ENCODE measurements at places on chromosomes 6 and 20. TPM values are rescaled to one million over a fixed set of nuclear protein-coding genes. Genes with fewer than 3 reads are reported as not detected.

DNA sequence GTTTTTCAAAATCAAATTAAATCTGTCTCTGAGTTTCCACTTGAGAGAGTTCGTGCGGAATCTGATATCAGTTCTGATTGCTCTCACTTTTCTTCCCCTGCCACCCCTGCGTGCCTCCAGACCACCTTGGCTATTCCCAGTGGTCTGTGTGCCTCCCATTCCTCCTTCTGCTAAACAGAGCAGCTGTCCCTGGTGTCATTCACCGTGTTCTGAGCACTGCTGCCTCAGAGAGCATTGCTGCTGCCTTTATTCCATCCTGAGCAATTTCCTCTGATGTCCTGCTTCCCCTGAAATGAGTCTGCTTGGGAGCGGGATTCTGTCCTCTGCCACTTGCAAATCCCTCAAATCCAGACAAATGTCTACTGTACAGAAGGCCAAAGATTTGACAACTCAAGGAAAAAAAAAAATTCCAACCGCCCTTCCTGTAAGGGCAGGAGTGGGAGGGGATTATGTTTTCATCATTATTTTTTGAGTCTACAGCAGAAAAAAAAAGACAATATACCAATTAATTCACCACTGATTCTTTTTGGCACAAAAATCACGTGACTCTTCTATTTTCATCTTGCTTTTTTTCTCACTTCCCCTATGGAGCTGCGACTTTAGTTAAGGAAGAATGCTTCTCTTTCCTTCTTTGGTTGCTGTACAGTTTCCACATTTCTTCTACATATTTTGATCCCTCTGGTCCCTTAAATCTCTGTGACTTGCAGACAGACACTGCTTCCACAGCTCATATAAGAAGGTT lies 833.0 kb downstream of the EPHA7 start:
- DNase-seq: no peak

GRCh38 chr20:56454754-56455153 lies 13.7 kb upstream of the RTF2 start:
- no peak for DNase-seq

The IL20RA gene
- total RNA-seq: 1.1 TPM

The ASXL1 gene
- total RNA-seq: 48.4 TPM

DNA sequence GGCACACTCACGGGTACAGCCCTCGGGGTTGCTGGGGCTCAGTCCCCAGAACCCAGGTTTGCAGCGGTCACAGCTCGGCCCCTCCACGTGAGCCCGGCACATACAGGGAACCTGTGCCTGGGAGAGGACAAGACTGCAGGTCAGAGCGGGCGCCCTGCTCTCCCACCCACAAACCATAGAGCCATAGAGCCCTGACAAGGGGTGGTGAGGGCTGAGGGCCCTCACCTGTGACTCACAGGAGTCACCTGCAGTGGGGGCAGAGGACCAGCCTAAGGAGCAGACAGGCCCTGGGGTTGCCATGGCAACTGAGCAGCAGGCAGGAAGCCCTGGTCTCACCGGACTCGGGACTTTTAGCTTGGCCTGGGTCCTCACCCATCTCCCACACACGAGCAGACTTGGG lies 30.8 kb downstream of the LAMA5 start:
- no peak for DNase-seq

- no peak for DNase-seq
Measured at GRCh38 chr6:106120006-106120405, 33.9 kb downstream of the PRDM1 start.

The TUBB1 gene
- total RNA-seq: not detected

- no peak for DNase-seq
Measured at GRCh38 chr6:3205913-3206312, 21.5 kb downstream of the TUBB2B start.

DNA sequence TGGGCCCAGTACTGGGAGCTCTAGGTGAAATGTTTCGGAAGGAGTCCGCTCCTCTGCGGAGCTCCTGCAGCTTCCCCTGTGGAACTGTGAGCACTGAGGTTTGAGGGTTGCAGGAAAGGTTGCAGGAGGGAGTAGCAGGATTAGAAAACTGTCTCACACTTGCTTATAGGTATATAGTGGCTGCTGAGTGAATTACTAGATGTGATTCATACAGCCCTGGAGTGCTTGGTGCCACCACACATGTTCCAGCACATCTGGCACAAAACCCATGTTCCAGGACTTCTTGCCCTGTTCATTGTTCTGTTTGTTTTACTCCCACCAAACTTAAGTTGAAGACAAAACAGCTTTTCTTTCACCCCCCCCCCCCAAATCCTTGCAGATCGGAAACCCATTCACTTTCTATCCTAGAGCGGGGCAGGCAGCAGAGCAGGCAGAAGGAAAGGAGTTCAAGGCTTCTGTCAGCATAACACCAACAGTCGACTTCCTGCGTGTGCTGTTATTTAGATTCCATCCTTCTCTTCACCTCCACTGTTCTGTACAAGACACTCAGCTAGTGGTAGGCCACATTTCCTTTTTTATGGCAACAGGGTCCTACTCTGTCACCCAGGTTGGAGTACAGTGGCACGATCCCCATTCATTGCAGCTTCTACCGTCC lies 669 bp upstream of the PEX6 start:
- DNase-seq: no peak

GRCh38 chr6:112931832-112932231 lies 584.7 kb downstream of the RFPL4B start:
- DNase-seq: peak; percentile 94

DNA sequence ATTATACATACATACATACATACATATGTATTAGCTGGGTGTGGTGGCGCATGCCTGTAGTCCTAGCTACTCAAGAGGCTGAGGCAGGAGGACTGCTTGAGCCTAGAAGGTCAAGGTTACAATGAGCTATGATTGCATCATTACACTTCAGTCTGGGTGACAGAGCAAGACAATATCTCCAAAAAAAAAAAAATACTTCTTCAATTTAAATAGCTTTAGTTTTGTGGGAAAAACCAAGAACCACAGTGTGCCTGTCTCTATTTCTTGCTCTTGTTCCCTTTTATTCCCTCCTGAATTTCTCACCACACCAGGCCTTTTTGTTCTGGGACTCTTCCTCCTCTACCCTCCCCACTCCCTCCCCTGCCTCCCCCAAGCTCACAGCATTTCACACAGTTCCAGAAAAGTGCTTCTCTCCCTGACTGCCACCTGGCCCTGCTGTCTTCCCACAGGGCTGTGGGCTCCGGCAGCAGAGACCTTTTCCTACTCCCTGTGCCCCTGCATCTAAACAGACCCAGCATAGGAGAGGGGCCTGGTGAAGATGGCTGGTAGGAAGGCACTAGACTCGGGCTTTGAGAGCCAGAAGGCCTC lies 1.3 kb downstream of the C20orf203 start:
- DNase-seq: no peak

- no peak for DNase-seq
Measured at GRCh38 chr20:35662551-35662950, 2.1 kb downstream of the CPNE1 start.

The NHLRC1 gene
- 0.51 TPM for total RNA-seq

GRCh38 chr6:93177438-93177837 lies 241.9 kb downstream of the EPHA7 start:
- DNase-seq: no peak

DNA sequence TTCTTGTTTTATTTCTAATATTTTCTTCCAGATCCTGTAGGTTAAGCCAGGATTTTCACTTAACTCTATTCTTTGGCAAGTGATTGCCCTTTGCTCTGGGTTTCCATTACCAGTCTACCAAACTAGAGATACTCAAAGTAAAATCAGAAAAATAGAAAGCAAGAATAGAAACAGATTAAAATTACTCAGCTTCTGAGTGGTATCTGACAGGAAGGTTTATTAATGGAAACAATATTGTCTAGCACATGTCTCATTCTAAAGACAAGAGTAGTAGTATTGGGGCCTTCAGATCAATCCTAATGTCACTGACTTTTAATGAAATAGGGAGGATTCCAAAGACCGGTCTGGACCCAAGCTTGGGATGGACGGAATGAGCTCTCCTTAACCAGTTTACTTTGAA lies 72.3 kb downstream of the SIM1 start:
- no peak for DNase-seq

The NRSN1 gene
- not detected for total RNA-seq

The ERGIC3 gene
- 401 TPM for total RNA-seq

DNA sequence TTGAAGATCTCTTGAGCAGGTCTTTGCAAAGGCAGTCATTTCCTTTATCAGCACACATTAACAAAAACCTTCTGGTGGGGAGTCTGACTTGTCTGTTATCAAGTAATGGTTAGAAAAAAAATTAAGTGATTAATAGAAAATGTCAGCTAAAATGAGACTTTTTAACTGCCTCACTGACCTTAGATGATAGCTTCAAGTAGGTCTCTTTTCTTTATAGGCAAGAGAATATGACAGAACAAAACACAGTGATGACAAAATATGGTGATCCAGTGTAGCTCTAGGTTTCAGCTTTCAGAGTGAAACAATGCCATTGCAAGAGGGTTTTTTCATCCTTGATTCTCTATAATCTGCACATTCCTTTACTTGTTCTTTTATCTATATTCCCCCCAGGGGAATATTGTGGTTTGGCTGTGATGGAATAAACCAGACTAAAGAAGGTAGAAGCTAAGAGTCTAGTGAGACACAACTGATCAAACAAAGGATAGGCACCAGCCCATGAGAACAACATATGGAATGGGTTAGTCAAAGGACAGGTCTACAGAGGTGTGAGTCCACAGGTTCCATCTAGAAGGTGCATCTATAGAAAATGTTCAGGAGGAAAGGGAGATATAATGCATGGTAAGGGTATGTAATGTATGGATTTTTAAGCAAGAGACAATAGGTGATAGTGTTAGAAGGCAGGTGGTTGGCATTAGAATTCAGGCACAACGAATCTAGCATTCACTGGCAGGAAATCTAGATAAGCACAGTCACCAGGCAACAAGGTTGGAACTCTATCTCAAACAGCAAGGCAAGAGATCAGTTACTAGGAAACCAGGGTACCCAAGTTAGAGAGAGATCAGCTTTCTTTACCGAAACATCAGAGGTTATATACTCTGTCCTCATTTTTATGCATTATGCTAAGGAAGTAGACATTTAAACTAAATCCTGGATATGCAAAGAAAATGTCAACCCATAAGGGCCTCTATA lies 228.9 kb upstream of the SMLR1 start:
- DNase-seq: no peak

DNA sequence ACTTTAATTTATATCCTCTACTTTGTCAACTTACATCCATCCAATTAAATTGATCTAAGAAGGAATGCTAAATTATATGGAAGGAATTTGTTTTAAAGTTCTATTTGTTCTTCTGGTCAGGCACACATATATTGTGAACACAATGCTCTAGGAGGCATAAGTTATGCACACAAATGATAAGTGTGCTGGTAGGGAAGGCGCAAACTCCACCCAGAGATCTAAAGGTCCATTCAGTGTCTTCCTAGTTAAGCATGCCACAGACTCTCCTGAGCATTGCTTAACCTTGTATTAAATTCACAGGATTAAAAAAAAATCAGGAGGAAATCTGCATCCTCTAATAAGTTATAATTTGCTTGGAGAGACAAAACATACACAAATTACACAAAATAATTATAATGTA lies 127.3 kb downstream of the RALGAPA2 start:
- DNase-seq: no peak

- no peak for DNase-seq
Measured at GRCh38 chr20:1119128-1119505, 715 bp downstream of the PSMF1 start.

DNA sequence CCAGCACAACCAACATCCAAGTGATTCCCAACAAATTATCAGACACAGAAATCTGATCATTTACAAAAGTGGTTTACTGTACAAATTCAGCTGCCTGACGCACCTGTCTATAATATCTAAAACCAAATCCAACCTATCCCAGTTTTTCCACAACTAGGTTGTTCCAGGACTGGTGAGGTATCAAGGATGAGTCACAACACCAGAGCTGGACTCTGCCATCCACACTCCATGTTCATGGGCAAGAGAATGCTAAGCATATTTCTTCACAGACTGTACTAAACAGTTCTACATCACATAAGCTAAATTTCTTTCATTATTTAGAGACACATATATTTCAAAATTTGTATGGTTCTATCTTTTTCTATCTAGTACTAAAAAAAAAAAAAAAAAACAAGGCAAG lies 141.6 kb downstream of the BTBD9 start:
- no peak for DNase-seq

GRCh38 chr6:143807103-143807772 lies 35.9 kb upstream of the LTV1 start:
- DNase-seq: no peak

The PRR18 gene
- not detected for total RNA-seq

DNA sequence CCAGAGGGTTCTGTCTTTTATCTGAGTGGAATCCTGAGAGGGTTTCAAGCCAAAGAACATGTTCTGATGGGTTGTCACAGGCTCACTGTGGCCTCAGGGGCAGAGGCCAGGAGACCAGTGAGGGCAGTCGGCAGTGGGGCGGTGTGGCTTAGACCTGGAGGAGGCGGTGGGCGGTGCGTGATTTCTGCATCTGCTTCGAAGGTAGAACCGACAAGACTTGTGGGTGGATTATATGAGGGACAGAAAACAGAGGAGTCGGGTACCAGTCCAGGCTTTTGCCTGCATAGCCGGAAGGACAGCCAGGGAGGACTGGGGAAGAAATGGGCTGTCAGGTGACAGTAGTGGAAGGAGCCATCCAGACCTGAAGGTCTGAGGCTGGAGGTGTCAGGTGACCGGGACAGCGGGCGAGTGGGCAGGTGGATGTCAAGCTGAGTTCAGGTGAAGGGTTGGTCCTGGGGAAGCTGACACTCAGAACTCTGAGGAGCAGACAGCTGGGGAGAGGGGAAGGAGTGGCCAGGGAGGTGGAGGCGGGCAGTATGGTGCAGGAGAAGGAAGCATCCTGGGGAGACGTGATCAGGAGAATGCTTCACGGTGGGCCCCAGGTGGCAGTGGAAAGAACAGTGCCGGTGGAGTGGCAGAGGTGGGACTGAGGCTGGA lies 3.1 kb downstream of the CTSZ start:
- DNase-seq: no peak

GRCh38 chr6:56003616-56004015 lies 128.2 kb upstream of the BMP5 start:
- no peak for DNase-seq

The DUSP15 gene
- total RNA-seq: 0.26 TPM

DNA sequence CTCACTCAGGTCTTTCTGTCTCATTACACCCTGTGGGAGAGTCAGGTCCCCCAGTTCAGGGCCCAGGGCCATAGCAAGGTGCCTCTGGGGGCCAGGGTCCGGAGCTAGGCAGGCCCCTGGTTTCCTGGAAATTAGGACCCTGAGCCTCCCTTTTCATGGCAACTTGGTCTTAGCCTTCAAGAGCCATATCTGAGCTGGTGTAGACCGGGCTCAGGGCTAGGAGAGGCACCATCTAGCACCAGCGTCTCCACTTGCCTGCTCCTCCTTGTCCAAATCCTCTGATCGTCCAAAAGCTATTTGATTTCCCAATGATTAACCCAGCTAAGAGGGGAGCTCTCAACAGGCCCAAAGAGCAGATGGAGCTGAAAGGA lies 5.6 kb downstream of the MDFI start:
- no peak for DNase-seq

The PACRG gene
- total RNA-seq: under 0.01 TPM

DNA sequence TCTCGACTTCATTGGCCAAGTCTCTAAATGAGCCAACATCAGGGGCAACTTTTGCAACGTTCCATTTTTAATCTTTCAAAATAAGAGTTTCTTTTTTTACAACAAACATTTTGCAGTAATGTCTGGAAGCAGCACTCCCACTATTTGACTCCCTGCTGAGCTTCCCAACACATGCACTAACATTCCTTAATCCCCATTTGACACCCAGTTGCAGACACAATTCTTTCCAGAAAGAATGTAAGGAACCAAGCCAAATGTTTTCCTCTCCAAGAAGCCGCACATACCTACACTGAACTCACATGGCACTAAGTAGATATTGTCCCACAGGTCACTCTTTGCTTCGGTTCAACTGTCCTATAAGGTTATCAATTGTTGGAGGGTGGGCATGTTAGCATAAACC lies 165.6 kb downstream of the GRM1 start:
- no peak for DNase-seq

The SLC17A4 gene
- not detected for total RNA-seq

The TFB1M gene
- 10.2 TPM for total RNA-seq
